ENCODE measurements at places on chromosomes 13 and 19.

DNA sequence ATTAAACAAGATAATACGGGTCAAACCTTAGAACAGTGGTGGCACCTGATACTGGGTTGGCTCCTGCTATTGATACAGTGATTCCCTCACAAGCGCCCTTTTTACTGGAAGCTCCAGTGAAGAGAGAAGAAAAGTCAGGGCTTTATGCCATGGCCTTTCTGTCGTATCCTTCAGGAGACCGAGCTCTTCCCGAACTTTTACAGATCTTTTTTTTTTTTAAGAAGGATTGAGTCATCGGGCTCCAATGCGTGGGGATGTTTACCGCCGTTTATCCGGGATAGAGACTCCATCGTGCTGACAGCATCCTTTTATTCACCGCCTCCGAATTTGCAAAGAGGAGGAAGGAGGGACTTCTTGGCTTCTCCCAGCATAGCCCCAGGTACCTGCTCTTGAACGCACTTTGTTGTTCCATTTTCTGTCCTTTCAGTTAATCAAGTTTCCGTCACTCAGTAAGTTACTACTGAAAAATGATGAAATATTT, 574 bp downstream of the ZNF227 start:
- peak; percentile 85 for DNase-seq

DNA sequence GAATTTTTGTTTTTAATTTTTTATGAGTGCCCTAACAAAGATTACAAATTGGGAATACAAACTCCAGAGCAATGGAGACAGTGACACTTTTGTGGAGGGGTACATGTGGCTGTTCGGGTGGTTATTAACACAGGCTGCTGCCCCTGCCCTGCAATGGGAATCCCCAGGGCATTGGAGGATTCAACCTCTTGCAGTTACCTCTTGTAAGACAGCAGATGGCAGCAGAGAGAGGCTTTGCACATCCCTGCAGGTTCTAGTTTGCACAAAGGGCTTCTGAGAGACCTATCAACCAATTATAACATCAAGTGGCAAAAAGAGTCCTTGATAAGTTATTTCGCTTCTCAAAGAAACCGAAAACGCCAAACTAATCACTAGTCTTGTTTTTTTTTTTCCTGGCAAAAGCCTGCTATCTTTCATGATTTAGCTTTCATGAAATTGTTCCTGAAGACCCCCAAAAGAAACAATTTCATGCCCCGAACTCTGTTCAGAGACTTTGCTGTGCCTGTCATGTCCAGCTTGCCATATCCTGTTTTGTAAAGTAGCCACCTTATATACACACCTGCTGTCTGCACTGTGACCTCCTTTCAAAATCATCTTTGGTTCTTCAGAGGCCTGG, 10.4 kb downstream of the GJB2 start:
- DNase-seq: peak; percentile 80

DNA sequence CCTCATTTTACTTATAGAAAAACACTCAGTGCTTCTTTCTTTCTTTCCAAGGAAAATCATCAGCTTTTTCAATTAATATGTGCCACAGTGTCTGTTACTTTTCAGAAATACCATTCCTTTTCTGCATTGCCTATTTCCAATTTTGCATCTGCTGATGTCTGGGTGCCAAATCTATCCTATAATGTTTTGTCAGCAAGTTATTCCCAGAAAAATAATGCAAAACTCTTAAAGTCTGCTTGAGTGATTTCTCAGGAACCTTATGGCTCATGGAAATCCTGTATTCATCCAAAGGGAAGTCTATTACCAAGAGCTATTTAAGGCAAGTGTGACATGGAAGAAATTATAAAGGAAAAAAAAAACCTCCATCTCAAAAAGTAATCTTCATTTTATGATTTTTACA, 224.4 kb downstream of the FGF14 start:
- DNase-seq: no peak

DNA sequence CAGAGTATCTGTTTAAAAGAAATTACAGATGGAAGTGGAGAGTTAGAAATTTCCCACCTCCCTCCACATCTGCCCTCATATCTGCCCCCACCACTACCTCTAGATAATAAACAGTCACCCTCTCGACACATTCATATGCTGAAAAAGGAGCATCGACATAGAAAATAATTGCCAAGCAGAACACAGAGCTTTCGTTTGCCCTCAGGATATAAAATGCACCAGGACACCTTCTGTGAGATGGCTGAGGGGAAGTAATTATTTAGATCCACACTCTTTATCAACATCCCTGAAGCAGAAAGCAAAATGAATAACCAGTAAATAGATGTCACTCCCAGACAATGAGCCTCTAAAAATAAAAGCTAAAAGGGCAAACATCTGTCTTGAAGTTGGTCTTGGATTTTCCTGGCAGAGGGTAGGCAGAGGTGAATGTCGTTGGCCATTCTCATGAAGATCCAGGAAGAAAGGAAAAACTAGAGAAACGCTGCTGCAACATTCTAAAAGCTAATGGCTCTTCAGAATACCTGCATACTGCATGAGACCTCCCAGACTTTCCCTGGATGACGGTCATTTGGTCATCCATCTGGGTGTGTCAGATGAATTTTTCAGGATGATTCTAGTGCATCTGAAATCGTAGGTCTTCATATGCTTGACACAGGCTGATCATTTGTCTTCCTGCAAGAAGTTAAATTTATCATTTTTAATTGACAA, 527.5 kb downstream of the RFC3 start:
- DNase-seq: no peak

DNA sequence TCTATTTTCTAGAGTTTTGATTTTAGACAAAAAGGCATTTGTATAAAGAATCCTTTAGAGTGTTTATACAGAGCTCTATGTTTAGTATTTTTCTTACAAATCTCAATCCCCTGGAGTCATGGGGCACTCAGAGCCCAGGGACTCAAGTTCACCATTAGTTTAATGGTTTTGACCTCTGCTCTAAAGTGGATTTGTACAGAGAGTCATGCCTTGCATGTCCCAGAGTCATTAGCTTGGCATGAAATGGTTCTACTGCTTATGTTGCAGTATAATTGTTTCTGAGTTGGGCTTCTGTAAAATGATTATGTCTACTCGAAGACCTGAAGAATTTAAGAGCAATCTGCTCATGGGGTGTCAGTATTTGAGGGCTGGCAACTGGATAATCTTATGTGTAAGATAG, 406.2 kb downstream of the DLEU7 start:
- no peak for DNase-seq

GRCh38 chr19:13830741-13831536, 35.7 kb downstream of the ZSWIM4 start:
- DNase-seq: no peak

DNA sequence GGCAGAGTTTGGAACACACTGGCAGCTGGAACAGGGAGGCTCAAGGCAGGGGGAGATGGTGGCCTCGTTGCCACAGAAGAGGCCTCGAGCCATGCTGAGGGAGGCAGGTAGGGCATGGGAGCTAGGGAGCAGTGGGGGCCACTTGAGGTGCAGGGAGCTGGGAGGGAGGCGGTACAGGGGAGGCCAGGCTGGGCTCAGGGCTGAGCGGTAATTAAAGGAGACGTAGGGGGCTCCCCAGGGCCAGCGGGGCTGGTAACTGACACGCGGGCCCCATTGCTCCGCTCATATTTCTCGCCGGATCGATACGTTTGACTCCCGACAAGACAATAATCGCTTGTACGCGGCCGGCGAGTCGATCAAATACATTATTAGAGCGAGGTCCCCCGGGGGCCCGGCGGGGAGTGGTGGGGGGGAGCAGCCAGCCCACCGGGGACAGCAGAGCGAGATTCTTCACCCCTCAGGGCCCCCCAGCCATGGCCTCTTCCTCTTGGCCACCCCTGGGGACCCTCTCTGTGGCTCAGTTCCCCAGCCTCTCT, 2.4 kb upstream of the POU2F2 start:
- no peak for DNase-seq

GRCh38 chr13:21324803-21325202, 134.3 kb downstream of the ZDHHC20 start:
- no peak for DNase-seq

DNA sequence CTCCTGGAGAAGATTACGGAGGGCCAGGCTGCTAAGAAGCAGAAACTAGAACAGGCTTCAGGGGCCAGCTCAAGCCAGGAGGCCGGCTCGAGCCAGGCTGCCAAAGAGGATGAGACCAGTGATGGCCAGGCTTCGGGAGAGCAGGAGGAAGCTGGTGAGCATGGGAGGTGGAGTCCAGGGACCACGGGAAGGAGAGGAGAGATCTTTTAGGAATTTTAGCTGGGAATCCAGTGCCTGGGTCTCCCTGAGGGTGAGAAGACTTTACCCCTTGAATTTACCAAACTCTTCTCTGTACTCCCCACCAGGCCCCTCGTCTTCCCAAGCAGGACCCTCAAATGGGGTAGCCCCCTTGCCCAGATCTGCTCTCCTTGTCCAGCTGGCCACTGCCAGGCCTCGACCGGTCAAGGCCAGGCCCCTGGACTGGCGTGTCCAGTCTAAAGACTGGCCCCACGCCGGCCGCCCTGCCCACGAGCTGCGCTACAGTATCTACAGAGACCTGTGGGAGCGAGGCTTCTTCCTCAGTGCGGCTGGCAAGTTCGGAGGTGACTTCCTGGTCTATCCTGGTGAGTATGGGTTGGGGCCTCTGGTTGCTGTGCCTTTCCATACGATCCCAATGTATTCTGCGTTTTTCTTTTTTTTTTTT, 824 bp downstream of the TSEN34 start:
- DNase-seq: peak; percentile 54

DNA sequence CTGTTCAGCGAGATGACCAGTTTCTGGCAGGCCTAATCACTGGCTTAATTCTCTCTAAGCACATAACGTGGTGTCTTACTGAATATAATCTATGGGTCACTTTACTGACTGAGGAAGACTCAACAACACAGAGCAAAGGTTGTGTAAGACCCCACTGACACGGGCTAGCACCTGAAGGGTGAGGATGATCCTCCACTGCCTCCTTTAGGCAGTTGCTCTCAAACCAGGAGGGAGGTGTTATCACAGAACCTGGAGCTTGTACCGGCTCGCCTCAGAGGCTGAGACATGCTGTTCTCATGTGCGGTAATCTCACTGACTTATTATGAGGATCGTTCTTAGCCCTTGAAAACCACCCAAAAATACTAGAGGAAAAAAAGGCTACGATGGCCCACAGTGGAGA, 28.3 kb downstream of the RCBTB2 start:
- DNase-seq: no peak

GRCh38 chr13:98504029-98504351, 72.9 kb downstream of the STK24 start:
- no peak for DNase-seq

- no peak for DNase-seq
These were observed 9.3 kb upstream of the PEAK3 start for GRCh38 chr19:2291185-2291751.

- no peak for DNase-seq
These were observed 13.4 kb upstream of the EEF1AKMT1 start for GRCh38 chr13:20787180-20787579.

- DNase-seq: no peak
These were observed 5.1 kb downstream of the MYPOP start for GRCh38 chr19:45897261-45897812.

- no peak for DNase-seq
These were observed 29.0 kb upstream of the ZNF709 start for GRCh38 chr19:12513531-12514061.

DNA sequence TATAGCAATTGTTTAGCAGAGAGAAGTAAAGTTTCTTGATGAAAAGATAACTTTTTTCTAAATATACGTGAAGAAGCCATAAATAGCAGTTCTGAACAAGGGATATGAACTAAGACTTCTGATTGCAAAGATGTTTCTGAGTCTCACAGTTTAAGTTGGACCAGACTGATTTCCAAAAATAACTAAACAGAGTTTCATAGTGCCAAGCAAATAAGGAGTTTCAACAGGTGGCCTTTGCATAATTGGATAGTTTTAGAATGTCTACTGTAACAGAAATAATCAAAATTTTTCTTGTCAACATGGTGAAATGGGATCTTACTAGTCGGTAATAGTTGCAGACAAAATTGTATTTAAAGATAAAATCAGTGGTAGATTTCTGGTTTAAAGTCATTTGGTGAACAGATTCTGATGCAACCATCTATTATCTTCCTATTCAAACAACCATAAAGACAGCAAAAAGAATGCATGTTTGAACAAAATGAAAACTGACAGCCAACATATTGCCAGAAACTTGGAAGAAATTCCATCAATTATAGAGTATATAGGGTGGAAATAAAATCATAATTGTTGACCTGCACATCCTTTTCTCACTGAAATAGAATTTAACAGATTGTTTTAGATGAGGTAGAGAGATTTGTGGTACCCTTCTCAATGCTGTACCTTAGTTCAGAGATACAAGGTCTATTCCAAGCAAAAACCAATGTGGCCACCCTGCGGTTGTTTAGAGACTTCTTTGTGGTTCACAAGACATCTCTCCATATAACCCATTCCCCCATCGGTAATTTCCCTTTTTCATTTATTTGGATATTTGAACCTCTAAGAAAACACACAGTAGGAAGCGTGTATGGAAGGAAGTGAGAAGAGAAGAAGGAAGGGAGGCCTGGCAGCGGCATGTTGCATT, 275.3 kb downstream of the COG6 start:
- DNase-seq: no peak

DNA sequence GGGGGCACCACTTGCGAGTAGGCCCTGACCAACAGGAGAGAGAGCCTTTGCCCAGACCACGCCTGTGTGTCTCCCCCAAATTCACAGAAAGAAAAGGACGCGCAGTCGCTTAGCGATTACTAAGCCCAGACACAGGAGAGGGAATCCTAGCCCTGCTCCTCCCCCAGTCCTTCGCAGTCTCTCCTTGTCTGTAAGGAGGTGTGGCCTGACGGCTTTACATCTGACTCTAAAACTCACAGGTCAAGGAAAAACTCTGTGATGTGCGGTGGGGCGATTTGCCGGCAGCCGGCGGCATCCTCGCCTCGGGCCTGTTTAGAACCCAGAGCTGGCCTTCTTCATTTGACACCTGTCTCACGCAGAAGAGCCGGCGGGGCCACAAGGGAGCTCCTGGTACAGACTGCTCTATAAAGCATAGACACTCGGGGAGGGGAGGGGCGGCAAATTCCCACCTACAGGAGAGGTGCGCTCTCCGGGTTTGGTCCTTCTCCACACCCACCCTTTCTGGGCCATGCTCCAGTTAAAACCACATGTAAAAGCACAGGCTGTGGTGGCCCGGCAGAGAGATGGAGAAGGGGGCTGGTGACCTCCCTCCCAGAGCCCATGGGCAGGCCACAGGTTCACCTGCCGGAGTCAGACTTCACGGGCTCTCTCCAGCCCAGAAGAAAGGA, 17.8 kb downstream of the GPR12 start:
- DNase-seq: no peak
